ENCODE measurements at places on chromosomes 4 and X.
A peak's percentile ranks its signal among the peaks of the same experiment; 100 is the strongest.

DNA sequence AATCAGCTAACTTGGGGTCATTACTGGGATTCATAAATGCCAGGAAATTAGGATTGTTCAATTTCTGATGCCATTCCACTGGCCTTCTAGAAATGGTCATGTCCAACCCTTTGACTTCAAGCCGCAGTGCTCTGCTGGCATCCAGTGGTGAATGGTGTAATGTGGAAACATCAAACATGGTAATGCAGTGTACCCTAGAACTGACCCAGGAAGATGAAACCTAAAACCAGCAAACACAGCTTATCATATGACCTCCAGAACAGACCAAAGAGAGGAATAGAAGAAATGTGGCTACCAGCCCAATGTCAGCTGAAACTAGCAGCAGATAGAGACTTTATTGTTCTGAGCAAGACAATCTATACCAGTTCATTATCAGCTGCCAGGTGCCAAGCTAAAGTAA, 13.8 kb downstream of the CXCL13 start:
- no peak for DNase-seq

GRCh38 chr4:165834116-165834515, 38.9 kb upstream of the TLL1 start:
- no peak for DNase-seq

DNA sequence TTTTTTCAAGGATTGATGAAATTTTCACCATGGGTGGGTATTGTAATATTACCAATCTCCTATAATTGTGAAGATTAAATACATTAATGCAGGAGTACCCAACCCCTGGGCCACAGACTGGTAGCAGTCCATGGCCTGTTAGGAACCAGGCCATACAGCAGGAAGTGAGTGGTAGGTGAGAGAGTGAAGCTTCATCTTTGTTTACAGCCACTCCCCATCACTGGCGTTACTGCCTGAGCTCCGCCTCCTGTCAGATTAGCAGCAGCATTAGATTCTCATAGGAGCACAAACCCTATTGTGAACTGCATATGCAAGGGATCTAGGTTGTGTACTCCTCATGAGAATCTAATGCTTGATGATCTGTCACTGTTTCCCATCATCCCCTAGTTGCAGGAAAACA, 15.1 kb downstream of the RAPGEF2 start:
- peak; percentile 12 for DNase-seq

GRCh38 chrX:132565273-132565672, 76.4 kb upstream of the MBNL3 start:
- no peak for DNase-seq

DNA sequence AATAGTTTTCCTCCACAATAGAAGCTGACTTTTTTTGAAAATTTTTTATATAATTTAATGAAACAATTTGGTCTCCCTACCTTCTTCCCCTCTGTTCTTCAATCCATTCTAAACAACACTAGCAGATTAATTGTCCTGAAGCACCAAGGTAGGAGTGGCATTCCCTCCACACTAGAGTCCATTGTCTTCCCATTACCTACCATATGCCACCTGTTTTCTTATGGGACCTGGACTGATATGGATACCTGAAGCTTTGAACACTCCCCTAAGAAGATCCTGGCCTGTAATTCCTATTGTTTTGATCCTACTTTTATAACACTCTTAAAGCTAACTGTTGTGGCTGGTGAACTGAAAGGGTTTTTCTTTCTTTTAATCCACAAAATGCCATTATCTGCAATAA, 92.0 kb downstream of the APBB2 start:
- DNase-seq: no peak

DNA sequence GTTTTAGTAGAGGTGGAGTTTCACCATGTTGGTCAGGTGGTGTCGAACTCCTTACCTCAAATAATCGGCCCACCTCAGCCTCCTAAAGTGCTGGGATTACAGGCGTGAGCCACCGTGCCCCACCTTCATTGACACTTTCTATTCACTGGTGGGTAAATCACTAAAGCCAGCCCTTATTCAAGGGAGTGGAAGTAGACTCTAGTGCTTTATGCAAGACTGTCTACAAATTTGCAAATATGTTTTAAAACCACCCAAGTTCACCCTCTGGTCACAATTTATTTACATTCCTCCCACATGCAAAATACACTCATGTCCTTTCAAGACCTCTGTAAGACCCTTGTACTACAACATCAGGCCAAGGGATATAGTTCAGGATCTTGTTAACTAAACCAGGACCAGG, 45.0 kb downstream of the SLC34A2 start:
- no peak for DNase-seq

- DNase-seq: no peak
These were observed 687.0 kb upstream of the EPHA5 start for GRCh38 chr4:66357316-66357715.

- no peak for DNase-seq
These were observed 25.3 kb downstream of the ADD1 start for GRCh38 chr4:2868877-2869487.

DNA sequence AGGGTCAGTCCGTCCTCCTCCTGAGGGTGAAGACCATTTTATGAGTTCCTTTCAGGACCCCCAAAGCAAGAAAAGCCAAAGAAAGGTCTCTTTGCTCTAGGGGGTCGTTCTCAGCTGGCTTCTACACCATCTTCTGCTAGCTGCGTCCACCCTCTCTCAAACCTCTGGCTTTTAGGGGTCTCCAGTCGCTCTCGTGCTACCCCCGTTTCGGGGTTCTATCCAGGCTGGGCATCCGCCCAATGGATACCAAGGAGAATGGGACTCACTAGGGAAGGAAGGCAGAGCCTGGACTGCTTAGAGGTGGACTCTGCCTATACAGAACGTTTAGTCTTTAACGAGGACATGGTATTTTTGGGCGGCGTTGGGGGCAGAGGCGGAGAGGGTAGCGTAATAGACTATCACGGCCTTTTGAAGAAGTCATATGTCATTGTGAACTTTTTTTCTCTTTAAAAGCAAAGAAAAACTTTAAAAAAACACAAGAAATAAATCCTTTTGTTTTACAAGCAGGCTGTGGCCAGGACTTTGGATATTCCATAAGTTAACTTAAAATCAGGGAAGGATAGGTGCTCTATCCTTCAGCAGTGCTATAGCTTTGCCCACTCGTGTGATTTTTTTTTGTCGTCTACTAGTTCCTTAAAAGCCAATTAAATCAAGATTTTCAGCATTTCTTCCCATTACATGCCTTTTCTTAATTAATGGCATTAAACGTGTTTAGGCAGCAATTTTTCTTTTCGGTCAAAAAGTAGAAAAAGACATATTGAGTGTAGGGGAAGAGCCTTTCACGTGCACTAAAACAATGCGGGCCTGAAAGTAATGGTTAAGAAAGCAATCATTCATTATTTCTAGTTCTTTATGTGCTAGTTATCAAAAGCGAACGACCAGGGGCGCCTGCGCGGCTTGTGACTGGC, 7.2 kb upstream of the PITX2 start:
- no peak for DNase-seq

DNA sequence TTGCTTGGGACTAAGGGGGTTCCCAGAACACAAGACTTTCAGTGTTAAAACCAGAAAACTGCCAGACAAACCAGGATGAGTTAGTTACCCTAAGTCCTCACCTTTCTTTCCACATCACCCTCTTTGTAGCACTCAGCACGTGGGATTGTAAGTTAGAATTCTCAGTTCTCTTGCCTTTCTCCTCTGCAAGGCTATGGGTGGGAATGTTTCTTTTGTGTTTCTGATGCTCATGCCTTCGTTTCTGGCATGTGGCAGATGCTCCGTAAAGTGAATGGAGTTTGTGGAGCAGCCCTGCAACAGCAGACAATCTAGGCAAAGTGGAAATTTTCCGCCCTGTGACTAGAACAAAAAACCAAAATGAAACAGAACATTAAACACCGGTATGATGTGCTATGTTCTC, 64.7 kb upstream of the SPP1 start:
- DNase-seq: no peak

DNA sequence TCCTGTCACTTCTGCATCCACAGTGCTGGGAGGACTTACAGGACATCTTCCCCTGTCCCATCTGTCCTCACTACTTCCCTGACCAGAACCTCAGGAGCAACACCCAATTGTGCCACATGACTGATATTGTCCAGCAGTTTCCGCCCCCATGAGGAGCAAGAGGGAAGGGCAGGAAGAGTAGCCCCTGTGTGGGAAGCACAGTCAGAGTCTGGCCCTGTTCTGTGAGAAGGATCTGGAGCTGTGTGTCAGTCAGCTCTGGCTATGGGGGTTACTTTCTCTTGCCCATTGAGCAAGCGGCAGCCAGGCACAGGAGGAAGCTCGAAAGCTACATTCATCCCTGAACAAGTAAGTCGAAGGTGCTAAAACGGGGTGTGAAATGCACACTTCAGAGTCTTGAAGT, 14.8 kb upstream of the TRIM60 start:
- DNase-seq: no peak

DNA sequence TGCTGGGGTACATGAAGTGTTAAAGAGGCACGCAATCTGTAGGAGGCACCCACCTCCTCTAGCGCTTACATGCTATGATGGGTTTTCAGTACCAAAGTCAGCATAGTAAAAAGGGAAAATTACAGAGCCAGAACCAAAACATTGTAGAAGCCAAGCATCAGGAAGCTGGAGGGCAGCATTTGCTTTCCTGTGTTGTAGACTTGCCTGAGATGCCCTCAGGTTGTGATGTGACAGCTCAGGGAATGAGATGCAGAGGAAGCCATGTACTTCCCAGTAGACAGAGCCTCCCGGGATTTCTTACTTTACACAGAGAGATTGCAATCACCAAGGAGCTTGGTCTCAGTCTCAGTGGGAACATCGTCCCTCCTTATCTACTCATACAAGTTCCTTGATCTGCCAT, 161.5 kb downstream of the ARAP2 start:
- DNase-seq: no peak

DNA sequence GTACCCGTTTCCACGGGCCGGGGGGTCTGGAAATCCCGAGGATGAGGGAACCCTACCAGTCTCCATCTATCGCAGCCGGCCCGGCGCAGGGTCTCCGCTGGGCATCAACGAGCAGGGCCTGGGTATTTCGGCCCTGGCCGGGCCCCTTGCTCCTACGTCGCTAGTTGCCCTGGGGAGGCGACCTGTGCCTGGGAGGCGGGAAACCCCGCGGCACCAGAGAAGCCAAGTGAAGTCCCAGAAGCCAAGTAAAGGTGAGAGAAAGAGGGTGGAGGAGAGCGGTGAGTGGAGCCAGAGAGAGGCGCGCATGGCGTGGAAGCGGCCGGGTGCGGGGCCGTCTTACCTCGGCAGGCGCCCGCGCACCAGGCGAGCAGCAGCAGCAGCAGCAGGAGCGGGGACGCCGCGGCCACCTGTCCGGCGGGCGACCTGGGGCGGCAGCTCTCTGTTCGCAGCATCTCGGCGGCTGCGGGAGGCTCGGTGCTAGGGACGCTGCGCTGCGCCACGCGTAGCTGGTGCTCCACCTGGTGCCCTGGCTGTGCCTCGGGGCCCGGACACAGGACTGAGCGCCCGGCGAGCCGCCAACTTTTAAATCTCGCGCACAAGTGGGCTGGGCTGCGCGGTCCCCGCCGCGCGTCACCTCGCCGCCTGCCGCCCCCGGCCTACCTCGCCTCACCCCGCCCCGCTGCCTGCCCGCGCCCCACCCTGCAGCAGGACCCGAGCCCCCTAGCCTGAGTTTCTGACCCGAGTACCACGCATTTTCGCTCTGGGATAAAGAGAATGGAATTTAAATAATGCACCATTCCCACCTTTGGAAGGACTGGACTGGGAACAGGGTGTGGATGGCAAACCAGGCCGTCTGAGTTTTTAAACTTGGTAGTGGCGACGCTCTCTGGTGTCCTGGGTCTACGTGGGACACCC, at the start of gene NMU:
NMU (minus strand) TSS at position 558 of the 915 bp plus-strand sequence; CDS start at position 452, 106 bp downstream.
- DNase-seq: no peak

DNA sequence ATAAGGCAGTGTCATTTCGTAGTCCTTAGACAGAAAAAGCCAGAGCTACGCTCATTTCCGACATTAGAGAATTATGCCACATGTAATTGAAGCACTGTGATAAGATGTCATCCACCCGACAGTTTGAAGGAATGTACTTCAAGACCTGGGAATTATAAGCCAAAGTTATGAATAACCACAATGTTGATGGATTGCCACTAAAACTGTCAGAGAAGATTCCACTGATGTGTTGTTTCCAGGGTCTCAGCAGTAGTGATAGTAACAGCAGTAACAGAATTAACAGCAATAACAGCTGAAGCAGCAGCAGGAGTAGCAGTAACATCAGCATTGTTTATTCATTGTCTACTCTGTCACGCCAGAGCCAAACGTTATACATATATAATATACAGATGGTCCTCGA, 24.7 kb downstream of the RAB33A start:
- DNase-seq: no peak

GRCh38 chr4:184370711-184371389, 103.5 kb downstream of the IRF2 start:
- no peak for DNase-seq

GRCh38 chr4:93351846-93352245, 476.7 kb upstream of the ATOH1 start:
- no peak for DNase-seq

DNA sequence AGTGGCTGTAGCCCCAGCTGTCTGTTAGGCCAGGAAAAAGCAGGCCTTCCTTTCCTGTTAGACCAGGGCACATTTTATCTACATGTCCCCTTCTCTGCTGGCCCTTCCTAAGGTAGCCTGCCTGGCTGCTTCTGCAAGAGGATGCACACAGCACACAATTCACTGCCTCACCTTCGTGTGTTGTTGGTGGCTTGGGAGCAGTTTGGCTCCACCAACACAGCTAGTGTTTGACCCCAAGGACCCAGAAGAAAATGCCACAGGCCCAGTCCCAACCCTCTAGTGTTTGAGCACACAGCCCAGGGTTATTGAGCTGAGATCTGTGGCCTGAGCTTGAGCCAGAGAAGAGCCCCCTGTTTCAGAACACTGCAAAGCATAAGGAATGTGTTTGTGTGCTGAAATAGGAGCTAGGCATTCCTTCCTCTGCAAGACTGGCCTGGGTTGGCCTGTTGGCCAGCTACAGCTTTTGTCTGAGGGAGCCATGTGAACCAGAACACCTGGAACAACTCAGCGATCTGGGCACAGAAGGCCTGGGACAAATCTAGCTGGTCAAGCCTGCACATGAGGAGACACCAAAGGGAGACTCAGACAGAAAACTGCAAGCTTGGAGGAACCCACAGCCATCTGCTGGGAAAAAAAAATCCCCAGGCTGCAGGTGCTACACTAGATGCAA, 26.4 kb downstream of the MAGEE1 start:
- no peak for DNase-seq

DNA sequence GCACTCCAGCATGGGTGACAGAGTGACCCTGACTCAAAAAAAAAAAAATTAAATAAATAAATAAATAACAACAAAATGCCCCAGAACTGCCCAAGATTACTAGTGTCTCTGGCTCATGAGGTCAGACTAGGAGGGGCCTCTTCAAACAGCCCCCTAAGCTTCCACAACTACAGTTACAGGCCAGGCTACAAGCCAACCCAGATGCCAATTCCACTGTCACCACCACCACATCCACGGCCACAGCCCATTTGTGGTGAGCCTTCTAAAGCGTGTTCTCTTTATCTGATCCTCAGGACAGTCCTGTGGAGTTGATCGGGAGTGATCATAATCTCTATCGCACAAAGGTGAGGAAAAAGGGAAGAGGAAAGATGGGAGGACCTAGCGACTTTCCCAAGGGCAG, 36.6 kb downstream of the IGFBP7 start:
- no peak for DNase-seq

DNA sequence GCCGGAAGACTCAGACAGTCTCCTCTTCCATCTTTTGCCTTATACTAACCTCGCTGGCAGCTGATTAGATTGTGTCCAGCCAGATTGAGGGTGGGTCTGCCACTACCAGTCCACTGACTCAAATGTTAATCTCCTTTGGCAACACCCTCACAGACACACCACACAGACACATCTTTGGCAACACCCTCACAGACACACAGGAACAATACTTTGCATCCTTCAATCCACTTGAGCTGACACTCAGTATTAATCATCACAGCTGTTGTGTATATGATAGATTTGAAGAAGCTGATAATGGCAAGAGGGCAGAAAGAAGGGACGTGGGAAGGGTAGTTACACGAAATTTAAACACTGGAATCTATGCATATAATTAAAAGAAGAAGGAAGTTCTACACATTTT, 139.5 kb downstream of the ANKRD50 start:
- no peak for DNase-seq

All from CD4-positive, CD25-positive, alpha-beta regulatory T cell (primary cell).